ENCODE measurements at places on chromosomes 3 and 15. TPM values are rescaled to one million over a fixed set of nuclear protein-coding genes. Genes with fewer than 3 reads are reported as not detected.

GRCh38 chr15:78739206-78739605 lies 72.1 kb downstream of the ADAMTS7 start:
- DNase-seq = no peak

- no peak for DNase-seq
Measured at GRCh38 chr15:65914981-65915925, 46.0 kb downstream of the RAB11A start.

PAQR5 gene
- not detected for total RNA-seq

TMC3 gene
- not detected for total RNA-seq

FRMD4B gene
- total RNA-seq = 8.3 TPM

DNA sequence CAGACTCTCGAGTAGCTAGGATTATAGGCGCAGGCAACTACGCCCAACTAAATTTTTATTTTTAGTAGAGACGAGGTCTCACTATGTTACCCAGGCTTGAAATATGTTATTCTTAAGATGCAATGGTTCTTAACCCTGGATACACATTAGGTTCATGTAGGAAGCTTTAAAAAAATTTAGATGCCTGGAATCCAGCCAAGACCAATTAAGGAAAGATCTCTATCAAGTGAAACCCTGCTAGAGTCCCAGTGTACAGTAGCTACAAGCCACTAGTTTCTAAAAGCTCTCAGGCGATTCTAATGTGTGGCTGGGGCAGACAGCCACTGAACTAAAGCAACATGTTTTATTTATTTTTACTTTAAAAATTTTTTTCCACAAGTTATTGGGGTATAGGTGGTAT lies 33.2 kb downstream of the TRIM69 start:
- no peak for DNase-seq

FBXO40 gene
- not detected for total RNA-seq

CCDC13 gene
- total RNA-seq = 0.85 TPM

CORO2B gene
- not detected for total RNA-seq

- DNase-seq = no peak
Measured at GRCh38 chr3:128229106-128229857, 76.0 kb downstream of the EEFSEC start.

CPN2 gene
- not detected for total RNA-seq

TM4SF18 gene
- total RNA-seq = not detected

DNA sequence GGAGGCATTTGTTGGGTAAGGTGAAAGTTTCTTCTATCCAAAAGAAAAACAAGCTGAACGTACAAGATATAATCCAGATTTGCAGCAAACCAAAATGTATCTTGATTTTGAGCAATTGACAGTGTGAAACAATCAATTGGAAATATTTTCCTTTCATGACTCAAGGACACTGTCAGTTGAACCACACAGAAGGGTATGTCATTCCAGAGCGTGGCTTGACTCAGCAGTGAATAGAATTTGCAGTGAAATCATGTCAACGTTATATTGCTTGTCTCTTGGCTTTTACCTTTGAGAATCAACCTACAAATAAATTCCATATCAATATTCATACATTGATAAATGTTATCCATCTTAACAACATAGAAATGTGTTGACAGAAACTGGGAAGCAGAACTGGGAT lies 78.2 kb downstream of the TM2D3 start:
- no peak for DNase-seq

- DNase-seq = no peak
Measured at GRCh38 chr3:141129541-141130011, 78.4 kb downstream of the SPSB4 start.

DNA sequence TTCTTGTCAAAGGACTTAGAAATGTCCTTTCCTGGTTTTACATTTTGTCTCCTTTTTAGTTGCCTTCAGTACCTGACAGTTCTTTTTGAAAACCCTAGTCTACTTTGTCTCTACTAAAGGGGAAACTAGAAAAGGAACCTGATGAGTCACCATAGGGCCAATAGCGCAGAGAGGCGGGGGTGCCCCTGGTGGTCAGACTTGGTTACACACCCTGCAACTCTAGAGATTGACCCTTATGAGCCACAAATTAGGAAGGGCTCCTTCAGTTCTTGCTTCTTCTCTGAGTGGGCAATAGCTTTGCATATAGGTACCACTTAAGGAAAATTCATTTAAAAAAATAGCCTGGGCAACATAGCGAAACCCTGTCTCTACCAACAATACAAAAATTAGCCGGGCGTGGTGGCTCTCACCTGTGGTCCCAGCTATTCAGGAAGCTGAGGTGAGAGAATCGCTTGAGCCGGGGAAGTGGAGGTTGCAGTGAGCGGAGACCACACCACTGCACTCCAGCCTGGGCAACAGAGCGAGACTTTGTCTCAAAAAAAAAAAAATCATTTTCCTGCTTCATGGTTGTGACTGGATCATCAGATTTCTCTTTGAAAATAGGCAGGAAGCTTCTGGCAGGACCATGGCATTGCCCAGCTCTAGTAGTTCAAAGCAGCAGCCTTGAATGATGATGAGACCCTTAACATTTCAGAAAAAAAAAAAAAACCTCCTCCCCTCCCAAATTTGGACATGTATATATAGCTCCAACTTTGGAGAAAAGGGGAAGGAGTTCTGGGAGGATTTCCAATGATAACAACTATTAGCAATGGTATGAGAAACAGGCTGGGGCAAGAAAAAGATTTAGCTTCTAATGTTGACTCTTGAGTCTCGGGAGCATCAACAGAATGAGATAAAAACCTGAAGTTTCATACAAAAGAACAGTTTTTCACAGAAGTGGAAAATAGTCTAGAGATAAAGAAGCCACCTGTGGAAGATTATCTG lies 45.2 kb upstream of the RASA2 start:
- peak; percentile 79 for DNase-seq

MRAS gene
- 0.69 TPM for total RNA-seq

CDHR4 gene
- not detected for total RNA-seq

DNA sequence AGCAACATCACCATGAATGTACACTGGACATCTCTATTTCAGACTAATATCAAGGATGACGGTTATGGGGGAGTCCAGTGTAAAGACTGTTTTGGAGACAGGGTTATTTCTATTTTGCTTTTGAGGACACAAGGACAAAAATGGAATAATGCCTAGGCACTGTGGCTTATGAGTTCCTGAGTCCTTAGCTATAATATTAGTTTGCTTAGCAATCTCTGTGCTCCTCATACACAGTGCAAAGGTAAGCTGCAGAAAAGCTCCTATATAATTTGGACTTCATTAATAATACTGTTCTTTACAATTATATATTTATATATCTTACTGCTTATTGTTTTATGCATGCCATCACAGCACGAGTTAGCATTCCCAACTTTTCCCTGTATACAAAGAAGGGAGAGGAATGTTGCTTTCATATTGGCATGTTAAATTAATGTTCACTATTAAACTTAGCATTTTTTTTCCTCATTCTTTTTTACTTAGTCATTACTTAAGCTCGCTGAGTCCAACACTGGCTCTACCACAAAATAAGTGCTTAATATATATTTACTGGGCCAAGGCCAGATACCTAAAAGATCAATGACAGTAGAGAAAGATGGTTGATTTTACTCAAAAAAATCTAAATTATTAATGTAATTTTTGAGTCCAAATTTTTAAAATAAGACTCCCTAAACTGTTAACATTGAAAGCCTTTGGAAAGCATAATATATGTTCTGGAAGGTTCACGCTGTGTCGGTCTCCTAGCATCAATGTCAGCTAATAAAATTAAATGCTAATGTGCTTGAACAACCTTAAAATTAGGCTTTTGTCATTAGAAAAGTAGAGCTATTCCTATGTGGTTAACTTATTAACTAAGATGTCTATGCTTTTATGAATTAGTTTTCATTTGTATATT lies 13.8 kb downstream of the THBS1 start:
- DNase-seq = no peak

DNA sequence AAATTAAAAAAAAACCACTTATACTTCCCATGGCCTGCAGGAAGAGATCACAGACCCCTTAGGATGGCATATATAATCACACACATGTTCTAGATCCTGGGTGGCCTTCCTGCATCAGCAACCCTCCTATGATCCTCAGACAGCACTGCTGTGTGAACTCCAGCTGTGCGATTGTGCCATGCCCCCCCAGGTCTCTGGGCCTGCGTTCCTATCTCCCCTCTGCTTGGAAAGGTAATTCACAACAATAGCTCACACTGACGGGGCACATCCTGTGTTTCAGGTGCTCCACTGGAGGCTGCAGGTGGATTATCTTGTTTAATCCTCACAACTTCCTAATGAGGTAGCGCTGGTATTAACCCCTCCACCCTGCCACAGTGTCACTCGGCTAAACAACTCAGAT lies 71.2 kb upstream of the GLCE start:
- no peak for DNase-seq

- DNase-seq = no peak
Measured at GRCh38 chr15:90895571-90896117, 7.5 kb upstream of the MAN2A2 start.

All from activated naive CD8-positive, alpha-beta T cell treated with anti-CD3 and anti-CD28 coated beads, Interleukin-2, amount 10 ng/mL, durations not matched to agents 7 days and 5 days (primary cell).